ENCODE measurements at places on chromosomes 11 and 22.

- no peak for DNase-seq
These were observed 86.8 kb downstream of the PDHX start for GRCh38 chr11:35003186-35003585.

DNA sequence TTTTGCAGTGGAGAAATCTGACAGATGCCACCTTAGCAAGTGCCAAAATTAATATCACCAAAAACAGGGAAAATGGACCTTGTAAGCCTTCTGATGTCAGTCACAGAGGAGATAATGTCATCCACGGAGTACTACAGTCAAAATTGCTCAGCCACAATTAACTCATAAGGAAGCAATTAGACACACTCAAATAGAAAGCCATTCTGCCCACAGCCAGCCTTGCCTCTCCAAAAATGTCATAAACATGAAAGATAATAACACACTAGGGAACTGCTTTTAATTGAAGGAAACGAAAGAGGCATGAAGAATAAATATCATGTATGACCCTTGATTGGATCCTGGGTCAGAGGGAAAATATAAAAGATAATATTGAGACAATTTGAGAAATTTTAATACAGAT, 505.6 kb upstream of the API5 start:
- no peak for DNase-seq

GRCh38 chr11:9529334-9529650, 44.2 kb upstream of the WEE1 start:
- no peak for DNase-seq

DNA sequence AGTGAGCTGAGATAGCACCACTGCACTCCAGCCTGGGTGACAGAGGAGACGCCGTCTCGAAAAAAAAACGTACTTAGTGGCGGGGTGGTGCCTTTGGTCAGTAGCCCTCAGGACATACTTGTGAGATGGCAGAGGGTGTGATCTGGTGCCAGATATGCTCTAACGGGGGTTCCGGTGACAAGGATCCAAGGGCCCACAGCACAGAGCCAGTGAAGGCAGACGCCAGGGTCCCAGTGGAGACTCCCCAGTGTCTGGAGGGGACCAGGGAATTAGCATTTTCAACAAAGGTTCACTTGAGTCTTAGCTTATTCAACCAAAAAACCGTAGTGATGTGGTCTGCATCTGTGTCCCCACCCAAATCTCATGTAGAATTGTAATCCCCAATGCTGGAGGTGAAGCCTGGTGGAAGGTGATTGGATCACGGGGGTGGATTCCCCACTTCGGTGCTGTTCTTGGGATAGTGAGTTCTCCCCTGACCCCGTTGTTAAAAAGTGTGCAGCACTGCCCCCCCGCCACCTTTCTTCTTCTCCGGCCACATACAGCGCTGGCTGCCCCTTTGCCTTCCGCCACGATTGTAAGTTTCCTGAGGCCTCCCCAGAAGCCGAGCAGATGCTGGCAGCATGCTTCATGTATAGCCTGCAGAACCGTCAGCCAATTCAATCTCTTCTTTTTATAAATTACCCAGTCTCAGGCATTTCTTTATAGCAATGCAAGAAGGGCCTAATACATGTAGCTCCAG, 26.6 kb upstream of the OSBPL5 start:
- DNase-seq: no peak

GRCh38 chr11:121042296-121042695, 18.4 kb downstream of the TBCEL start:
- no peak for DNase-seq

GRCh38 chr11:78810559-78811009, 235.9 kb upstream of the NARS2 start:
- no peak for DNase-seq

GRCh38 chr22:47304854-47305253, 542.4 kb downstream of the TBC1D22A start:
- no peak for DNase-seq

DNA sequence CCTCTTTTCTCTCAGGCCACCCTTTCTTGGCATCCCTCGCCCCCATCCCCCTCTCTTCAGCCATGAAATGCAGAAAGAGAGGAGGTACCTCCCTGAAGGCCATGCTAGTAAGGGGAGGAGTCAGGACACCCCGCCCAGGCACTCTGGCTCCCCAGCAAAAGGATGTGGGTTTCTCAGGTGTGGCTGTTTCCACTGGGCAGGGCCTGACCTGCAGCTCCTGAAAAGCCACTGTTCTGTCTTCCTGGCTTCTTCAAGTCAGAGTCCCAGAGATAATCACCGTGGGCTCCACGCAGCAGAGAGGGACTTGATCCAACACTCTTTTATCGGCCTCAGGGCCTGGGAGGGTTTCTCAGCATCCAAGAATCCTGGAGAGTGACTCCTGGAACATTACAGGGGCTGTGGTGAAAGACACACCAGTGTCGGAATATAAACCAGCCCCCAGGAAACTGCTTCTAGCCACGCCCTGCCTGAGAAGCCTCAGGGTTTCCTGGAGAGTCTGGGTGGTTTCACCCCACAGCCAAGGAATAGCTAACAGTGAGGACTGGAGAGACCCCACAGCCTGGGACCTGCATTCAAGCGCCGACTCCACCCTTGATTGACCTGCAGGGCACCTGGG, 45.7 kb upstream of the TSPAN18 start:
- no peak for DNase-seq

DNA sequence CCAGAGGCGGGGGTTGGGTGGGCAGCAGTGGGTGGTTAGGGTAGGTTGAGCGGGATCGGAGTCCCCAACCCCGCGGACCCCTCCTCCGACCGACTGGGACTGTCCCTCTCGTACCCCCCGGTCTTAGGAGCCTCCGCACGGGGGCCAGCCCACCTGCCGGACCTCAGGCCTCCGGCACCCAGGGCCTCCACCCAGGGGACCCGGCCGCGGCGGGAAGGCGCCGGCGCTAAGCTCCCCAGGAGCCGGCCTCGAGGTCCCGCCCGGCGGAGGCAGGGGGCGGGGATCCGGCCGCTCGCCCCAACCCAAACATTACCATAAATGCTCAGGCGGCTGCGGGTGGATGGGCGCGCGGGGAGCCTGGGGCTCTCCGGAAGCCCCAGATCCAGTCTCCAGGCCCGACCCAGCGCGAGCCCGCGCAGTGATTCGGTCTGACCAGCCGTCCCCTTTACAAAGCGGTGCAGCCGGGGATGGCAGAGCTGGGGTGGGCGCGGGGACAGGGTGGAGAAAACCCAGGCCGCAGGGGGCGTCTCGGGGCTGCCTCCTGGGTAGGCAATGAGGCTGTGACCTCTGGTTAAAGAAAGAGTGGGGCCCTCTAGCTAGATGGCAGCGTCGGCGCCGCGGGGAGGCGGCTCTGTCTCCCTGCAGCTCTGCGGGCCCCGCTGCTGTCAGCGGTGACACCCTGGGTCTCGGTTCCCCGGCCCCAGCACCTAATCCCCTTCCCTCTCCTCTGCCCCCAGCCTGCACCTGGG, 4.0 kb upstream of the MCAM start:
- no peak for DNase-seq

DNA sequence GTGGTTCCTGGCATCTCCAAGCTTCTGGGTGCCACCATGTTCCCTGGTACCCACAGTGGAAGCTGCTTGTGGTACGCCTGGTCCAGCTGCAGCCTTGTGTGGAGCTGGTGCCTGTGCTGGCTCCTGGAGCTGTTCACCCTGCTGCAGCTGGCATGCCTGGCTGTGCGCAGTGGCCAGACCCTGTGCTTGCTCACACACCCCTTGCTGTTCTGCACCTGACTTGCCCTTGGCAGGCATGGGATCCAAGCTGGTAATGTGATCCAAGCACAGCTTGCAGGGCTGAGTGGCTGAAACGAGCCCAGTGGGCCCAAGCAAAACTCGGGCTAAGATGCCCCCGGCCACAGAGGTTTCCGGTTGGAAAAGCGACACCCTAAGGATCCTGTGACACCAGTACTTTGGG, 104.7 kb upstream of the CLMP start:
- DNase-seq: no peak

- DNase-seq: no peak
These were observed 2.8 kb upstream of the RPS19BP1 start for GRCh38 chr22:39535357-39535725.

GRCh38 chr11:6619004-6619745, at the start of gene TPP1:
Gene TPP1 (minus strand): TSS chr11:6619422. CDS start chr11:6619400, 22 bp downstream.
- peak; percentile 73 for DNase-seq

GRCh38 chr11:86980086-86980796, 25.0 kb upstream of the FZD4 start:
- DNase-seq: no peak

GRCh38 chr11:11045156-11045930, 187.5 kb upstream of the ZBED5 start:
- no peak for DNase-seq

DNA sequence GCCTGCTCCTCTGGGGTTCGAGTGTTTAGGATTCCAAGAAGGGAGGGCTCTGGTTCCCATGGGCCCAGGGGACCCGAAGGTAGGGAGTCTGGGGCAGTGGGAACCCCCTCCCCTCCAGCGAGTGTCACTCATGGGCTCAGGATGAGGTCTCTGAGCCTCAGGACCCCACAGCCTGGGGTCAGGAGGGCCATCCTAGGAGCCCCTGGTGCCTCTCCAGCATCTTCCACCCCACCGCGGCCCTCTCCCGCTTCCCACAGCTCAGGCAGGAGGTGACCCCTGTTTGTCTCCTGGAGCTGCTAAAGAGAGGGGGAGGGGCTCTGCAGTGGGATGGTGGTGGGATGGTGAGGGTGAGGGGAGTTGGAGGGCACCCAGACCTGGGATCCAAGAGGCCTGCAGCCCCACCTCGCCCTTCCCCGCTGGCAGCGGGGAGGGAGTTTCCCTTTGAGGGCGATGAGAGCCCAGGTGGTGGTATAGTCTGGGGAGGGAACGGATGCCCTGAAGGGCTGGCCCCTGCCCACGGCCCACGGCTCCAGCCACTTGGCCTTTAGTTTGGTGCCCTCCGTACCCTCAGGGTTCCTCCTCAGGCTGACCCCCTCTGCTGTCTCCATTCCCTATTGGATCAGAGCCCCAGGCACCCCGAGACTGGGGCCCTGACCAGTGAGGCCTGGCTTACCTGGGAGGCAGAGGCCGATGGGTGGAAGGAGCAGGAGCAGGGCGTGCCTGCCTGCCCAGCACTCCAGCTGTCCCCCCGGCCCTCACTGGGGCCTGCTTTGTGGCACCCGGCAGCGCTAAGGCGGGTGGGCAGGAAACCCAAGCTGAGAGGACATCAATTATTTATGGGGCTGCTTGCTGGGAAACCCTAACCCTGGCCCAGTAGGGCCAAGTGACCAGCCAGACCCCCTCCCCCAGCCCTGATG, 1.1 kb upstream of the CABP4 start:
- DNase-seq: no peak

DNA sequence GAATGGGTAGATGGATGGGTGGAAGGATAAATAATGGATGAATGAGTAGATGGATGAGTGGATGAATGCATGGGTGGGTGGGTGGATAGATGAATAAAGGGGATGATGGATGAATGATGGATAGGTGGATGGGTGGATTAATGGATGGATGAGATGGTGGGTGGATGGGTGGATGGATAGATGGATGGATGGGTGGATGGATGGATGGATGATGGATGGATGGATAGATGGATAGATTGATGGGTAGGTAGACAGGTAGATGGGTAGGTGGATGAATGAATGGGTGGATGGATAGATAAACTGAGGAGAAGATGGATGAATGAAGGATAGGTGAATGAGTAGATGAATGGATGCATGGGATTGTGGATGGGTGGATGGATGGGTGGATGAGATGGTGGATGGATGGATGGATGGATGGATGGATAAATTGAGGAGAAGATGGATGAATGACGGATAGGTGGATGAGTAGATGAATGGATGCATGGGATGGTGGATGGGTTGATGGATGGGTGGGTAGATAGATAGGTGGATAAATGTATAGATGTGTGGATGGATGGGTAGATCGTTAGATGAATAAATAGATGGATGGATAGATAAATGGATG, 331.3 kb downstream of the MN1 start:
- no peak for DNase-seq

DNA sequence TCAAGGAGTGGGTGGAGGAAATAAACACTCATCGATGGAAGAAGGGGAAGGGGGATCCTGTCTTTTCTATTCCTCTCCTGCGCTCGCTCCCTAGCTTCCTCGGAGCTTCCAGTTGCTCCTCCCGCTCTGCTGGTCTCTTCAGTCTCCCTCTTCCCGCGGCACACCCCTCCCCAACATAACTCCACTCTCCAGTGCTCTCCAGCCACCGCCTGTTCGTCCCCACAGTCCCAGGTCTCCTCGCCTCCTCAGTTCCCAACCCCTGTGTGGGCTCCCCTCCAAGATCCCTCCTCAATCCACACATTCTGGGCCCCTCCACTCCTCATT, 438 bp downstream of the ZW10 start:
- no peak for DNase-seq

- no peak for DNase-seq
These were observed 74.1 kb downstream of the PIWIL4 start for GRCh38 chr11:94641167-94641761.

DNA sequence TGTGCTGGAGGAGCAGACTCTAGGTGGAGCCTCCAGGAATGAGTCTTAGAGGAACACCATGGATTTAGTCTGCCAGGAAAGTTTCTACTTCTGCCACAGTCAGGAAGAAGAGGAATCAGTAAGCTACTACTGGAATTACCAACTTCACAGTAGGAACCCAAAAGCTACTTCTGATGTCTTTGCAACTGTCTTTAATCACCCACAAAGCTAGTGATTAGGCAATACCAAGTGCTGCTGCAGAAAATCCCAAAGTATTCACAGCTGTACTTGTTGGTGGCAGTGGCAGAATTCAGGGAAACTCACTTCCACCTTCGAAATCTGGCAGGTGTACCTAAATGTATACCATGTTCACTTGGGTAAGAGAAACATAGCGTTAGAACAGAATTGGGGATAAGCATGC, 264.5 kb upstream of the SORL1-AS1 start:
- no peak for DNase-seq

DNA sequence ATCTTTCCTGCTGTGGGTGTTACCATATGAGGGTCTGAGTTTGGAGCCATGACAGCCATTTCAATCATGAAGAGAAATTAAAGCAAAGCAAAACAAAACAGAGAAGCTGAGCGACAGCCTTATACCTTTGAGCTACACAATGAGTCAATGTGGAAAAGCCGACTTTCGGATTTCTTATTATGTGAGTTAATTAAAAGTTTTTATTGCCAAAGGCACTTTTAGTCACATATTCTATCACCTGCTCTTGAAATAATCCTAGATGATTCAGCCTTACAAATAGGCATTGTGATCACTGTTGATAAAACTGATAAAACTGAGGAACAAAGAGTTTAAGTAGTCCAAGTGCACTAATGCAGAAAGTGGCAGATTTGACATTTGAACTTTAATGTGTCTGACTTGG, 381.9 kb upstream of the TENM4 start:
- DNase-seq: no peak

GRCh38 chr11:130725421-130726233, 190.7 kb downstream of the SNX19 start:
- DNase-seq: no peak

Measured in stimulated activated CD4-positive, alpha-beta T cell treated with anti-CD3 and anti-CD28 coated beads, Interleukin-1b, Interleukin-23, amount 100 ng/mL, for 1 hour (primary cell).